MCF 10A (cell line): ENCODE measurements at places on chromosomes 6 and 20. TPM values are rescaled to one million over a fixed set of nuclear protein-coding genes. Genes with fewer than 3 reads are reported as not detected.
A peak's percentile ranks its signal among the peaks of the same experiment; 100 is the strongest.

DNA sequence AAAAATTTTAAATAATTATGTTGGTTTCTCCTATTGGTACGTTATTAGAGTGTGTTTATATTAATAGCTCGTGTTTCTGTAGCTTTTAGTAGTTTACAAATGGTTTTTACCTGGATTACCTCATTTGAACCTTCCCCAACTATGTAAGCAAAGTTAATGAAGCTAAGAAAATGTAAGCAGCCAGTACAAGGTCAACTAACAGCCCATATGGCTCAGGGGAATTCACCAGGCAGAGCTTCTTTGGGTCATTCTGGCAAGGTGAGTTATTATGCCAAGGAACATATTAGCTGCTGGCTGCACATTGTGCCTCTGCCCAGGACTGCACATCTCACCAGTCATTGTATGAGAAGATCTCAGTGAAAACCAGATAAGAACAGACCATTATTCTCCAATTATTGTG, 27.0 kb upstream of the MARCKS start:
- no peak for DNase-seq

CAP2 gene
- total RNA-seq = 12.3 and 14.3 TPM in 2 replicates

IL20RA gene
- 0.23 and 0.37 TPM in 2 replicates for total RNA-seq

ACTL10 gene
- 1.7 and 3.2 TPM in 2 replicates for total RNA-seq

DNA sequence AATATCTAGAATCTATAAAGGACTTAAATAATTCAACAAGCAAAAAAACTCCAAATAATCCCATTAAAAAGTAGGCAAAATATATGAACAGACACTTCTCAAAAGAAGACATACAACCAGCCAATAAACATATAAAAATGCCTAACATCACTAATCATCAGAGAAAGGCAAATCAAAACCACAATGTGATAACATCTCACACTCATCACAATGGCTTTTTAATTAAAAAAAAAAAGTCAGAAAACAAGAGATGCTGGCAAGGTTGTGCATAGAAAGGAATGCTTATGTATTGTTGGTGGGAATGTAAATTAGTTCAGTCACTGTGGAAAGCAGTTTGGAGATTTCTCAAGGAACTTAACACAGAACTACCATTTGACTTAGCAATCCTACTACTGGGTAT, 979.6 kb upstream of the MAP3K7 start:
- DNase-seq = no peak

DNA sequence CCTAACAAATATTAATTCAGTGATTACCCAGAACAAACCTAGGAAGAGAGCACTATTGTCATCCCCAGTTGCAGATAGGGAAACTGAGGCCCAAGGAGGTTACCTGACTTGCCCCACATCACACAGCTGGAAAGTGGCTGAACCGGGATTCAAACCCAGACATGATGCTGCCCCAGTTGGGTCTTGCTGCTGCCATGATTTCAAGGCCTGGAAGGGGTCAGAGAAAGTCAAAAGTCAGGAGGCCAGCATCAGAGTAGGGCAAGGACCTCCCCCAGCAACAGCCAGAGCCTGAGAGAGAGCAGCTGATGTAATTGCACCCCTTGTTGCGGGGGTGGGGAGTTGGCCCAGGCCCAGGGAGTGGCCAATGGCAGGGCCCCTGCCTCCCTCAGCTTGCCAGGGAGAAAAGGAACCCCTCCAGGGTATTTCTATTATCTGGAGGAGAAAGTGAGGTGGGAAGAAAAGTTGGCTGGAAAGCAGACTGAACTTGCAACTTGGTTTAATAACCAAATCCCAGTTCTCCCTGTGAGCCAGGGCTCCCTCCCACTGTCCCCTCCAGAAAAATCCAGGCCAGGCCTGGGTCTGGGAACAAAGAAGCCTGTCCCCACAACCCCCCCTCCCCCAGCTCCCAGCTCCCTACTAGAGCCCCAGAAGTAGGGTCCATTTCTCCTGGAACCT, 83.6 kb downstream of the MRPL14 start:
- peak; percentile 87 for DNase-seq

CALHM6 gene
- not detected in 2 replicates for total RNA-seq

ZBTB2 gene
- total RNA-seq = 10.7 and 15.6 TPM in 2 replicates

- DNase-seq = peak; percentile 2
These were observed 41.6 kb upstream of the LYRM2 start for GRCh38 chr6:89680150-89680549.

GRCh38 chr6:107585815-107586435, 96.0 kb downstream of the SOBP start:
- no peak for DNase-seq

- no peak for DNase-seq
These were observed 2.8 kb downstream of the SNHG17 start for GRCh38 chr20:38432292-38432691.
